ENCODE measurements at places on chromosomes 12 and 14.

DNA sequence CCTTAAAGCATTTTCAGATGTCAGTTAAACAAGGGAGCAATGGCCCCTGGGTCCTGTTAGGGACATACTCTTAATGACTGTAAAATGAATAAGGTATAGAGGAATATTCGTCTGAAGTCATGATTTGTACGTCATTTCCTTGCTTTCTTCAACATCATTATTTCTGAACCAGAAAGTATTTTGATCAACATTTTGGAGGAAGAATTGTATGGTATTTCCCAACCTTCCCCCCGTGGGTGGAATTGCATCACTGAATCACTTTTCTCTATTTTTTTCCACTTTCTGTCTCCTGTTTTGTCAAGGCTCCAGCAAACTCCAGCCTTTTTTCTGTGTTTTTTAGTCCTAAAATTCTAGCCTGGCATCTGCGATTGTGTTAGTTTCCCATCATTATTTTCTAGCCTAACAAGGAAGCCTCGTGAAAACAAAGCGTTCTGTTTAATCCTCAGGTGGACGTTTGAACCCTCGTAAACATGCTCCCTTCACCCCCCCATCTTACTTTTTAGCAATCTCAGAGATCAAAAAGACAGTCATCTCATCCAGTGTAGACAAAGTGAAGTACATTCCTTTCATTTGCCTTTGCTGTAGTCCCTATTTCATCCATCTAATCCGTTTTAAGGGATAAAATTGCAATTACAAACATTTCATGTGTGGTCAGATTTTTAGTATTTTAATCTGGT, 62.3 kb downstream of the ETV6 start:
- DNase-seq: no peak

- DNase-seq: no peak
These were observed 340.9 kb downstream of the AACS start for GRCh38 chr12:125406131-125406530.

GRCh38 chr12:13005649-13006048, 5.6 kb upstream of the HEBP1 start:
- DNase-seq: no peak

- no peak for DNase-seq
These were observed 33.7 kb upstream of the PPP2R5C start for GRCh38 chr14:101727611-101728366.

DNA sequence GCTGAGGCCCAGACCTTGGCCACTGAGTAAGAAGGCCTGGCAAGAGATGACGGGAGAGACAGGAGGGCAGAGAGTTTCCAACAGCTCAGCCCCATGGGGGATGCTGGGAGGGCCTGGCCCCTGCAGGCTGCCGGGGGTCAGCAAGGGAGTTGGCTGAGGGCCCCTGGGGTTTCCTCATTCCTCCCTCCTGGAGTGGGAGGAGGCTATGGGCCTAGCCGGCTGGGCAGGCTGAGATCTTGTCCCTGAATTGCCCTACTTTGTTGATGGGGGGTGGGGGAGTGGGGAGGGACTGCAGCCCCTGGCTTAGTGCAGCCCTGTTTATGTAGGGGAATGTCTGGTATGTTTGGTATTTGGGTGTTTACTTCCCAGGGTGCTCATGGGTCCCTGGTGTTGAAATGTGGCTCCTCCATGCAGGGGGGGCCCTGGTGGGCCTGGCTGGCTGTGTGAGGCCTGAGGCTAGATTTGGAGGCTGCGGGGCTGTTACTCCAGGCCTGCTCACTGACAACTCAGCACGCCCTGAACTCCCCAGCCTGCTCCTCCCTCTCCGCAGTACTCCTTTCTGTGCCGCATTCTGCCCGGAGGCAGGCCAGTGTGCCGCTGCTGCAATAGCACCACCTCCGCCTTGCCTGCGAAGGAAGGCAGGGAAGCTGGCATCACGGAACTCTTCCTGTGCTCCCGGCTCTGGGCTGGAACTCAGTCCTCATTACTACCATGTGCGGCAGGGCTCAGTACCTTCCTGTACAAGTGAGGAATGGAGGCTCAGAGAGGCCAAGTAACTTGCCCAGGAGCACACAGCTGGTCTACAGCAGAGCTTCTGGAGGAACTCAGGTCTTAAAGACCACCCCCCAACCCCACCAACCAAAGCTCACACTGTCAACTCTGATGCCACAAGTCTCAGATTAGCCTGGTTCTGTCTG, 25.3 kb downstream of the JDP2 start:
- DNase-seq: no peak

DNA sequence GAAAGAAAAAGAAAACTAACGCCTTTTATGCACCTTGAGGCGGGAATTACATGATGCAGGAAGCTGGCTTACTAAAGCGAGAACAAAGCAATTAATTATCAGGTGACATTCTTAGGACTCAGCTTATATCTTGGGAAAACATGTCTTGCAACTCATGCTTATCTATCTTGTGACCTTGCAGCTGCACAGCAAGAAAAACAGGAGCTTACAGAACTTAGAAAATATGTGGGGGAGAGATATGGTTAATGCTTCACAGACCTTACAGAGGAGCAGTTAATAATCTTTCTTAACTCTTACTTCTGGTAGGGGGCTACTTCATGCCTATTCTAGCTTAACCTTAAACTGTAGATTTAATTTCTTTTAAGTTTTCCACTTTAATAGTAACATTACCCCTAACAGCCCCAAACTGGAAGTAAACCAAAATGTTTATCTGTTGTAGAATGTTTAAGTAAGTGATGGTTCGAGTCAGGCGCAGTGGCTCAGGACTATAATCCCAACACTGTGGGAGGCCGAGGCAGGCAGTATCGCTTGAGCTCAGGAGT, 13.2 kb upstream of the OR11G2 start:
- no peak for DNase-seq

DNA sequence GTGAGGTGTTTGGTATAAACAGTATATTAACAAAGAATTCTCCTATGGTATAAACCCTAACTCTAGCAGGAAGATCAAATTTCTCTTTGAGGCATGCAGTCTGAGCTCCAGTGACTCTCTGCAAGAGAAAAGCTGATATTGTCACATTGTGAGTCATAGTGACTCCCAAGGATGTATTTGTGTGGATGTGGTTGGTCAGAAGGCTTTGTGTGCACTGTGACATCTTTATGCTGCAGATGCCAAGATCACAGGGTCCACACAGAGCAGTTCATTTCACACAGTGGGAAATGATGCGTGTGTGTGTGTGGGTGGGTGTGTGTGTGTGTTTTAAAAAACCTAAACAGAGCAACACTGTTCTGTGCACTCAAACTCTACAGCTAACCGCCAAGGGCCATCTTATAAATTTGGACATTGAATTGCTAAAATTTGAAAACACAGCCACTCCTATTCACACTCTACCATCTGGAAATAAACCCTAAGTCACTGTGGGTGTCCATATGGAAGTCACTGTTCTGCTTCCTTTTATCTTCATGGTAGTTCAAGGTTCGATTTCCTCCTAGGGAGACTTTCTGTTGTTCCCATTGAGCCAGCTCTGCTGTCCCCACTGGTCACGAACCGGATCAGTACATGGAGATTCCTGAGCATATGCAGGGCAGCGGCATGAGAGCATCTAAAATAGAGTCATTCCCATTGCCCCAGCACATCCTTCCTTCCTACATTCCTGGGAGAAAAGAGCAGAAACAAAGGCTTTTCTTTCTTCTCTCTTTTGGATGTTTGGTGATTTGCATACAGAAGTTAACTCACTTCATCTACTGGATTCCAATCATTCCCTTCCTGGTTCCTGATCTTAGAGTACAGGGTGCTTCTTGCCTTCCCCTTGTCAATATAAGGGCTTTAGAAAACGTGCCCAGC, 727.6 kb downstream of the DIO2 start:
- DNase-seq: no peak

- no peak for DNase-seq
These were observed 65.9 kb downstream of the FOXN3 start for GRCh38 chr14:89351221-89351515.
